Activated T-helper 1 cell treated with anti-CD3 and anti-CD28 coated beads, Interleukin-12 subunit alpha, Interleukin-12 subunit beta, Interleukin-2, Interleukin-4 antibody, amounts not matched to agents 30 ng/mL and 10 ng/mL and 1 ng/mL, durations not matched to agents 14 hours and 24 hours and 36 hours (primary cell): ENCODE measurements at places on chromosomes 3 and 15. TPM values are rescaled to one million over a fixed set of nuclear protein-coding genes. Genes with fewer than 3 reads are reported as not detected.
A peak's percentile ranks its signal among the peaks of the same experiment; 100 is the strongest.

- no peak overlapping the region for H3K27ac ChIP-seq
- no peaks in the 10 kb centered on the region for H3K36me3 ChIP-seq
- peaks cover 7% of the 10 kb centered on the region for H3K4me1 ChIP-seq
- no peaks in the 10 kb centered on the region for H3K27me3 ChIP-seq
- DNase-seq: no peak
- H3K4me3 ChIP-seq: no peak overlapping the region
Measured at GRCh38 chr3:143677430-143677829, 170.8 kb downstream of the SLC9A9 start.

- DNase-seq: no peak
- no peaks in the 10 kb centered on the region for H3K4me1 ChIP-seq
- peaks cover 6% of the 10 kb centered on the region for H3K36me3 ChIP-seq
- H3K27me3 ChIP-seq: no peaks in the 10 kb centered on the region
Measured at GRCh38 chr3:23966328-23966727, 21.2 kb downstream of the NR1D2 start.

DNA sequence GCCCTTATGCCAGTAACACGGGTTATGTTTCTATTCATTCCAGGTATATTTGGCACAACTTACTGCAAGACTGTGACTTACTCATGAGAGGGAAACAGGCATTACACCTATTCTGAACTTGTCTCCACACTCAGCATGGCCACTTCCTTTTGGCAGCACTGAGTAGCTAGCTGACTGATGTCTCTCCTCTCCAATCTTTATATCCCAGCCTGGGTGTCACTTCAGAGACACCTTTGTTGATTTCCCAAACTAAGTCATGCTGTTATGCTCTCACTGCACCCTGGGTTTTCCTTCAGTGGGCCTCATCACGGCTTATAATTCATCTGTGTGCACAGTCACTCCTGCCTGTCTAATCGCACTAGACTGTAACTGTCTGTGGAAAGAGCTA, 114.8 kb downstream of the MYLK start:
- peaks cover 9% of the 10 kb centered on the region for H3K27me3 ChIP-seq
- no peak for DNase-seq
- H3K36me3 ChIP-seq: no peaks in the 10 kb centered on the region
- H3K4me3 ChIP-seq: no peak overlapping the region
- H3K27ac ChIP-seq: no peak overlapping the region

DNA sequence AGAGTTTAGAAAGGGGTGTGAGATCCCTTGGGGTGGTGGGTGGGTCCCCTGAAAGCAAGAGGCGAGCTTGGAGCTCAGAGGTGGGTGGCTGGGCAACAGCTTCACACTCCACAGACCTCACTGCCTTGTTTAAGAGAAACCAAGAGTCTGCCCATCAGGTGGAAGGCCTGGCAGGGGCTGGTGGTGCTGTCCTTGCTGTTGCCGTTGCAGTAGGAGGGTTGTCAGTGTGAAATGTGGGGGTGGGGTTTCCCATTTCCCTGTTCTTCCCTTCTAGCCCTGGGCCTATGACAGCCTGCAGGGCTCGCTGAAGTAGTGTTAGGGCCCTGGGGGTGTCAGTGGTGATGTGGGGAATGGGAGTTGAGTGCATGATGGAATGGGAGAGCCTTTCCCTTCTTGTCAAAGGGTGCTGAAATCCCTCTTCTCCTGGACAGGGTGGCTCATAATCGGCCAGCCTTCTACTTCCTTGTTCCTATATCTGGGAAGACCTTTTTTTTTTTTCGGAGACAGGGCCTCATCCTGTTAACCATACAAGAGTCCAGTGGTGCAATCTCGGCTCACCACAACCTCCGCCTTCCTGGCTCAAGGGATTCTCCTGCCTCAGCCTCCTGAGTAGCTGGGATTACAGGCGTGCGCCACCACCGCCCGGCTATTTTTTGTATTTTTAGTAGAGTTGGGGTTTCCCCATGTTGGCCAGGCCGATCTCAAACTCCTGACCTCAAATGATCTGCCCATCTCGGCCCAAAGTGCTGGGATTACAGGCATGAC, 4.3 kb downstream of the PLEKHO2 start:
- no peaks in the 10 kb centered on the region for H3K27me3 ChIP-seq
- peaks cover 66% of the 10 kb centered on the region for H3K4me1 ChIP-seq
- H3K36me3 ChIP-seq: peaks cover 22% of the 10 kb centered on the region
- DNase-seq: no peak
- H3K4me3 ChIP-seq: peak overlapping the region; percentile 11

NRG4 gene
- total RNA-seq: not detected in 2 replicates

IL16 gene
- total RNA-seq: 107 and 111 TPM in 2 replicates

SPATA12 gene
- total RNA-seq: not detected in 2 replicates
